Activated CD4-positive, alpha-beta T cell treated with anti-CD3 and anti-CD28 coated beads for 48 hours (primary cell): ENCODE measurements at places on chromosomes 5 and 9.

GRCh38 chr5:72815580-72816283 lies 729 bp upstream of the TNPO1 start:
- DNase-seq: no peak

DNA sequence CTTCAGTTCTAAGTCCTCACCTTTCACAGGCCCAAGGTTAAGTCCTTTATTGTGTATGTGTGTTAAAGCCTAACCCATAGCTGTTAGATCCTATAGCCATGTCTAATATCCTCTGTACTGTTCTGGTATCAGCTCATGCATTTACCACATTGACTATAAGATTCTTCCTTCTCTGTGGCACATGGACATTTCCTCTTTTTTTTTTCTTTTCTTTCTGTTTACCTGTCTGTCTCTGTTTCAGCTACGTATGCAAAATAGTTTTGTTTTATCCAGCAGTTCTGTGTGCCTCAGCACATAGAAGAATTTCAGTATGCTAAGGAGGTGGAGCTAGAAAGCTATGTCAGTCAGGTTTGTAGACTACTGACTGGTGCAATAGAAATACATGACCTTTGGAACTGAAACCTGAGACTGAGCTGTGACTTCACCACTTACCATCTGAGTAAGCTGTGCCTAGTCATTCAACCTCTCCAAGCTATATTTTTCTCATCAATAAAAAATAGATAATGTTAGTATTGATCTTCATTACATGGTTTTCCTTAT lies 155.6 kb upstream of the VLDLR start:
- DNase-seq: no peak

GRCh38 chr5:160693831-160694465 lies 158.1 kb downstream of the ATP10B start:
- DNase-seq: no peak

DNA sequence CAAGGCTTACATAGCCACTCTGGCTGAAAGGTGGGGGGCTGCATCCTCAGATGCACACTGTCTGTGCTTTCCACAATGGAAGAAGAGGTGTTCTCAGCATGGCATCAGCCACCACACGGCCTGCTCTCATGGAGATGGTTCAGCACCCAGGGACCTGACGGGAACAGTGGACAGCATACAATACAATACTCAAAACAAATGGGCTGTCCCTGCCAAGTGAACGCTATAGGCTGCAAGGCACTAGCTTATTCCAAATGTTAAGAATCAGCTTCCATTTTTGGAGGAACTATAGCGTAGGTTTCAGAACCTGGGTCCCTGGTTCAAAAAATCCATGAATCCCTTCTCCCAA lies 77.2 kb downstream of the ZNF608 start:
- no peak for DNase-seq

- no peak for DNase-seq
Measured at GRCh38 chr5:159680095-159680494, 236.2 kb upstream of the ADRA1B start.

GRCh38 chr5:143068712-143069111 lies 298.5 kb downstream of the ARHGAP26 start:
- DNase-seq: no peak

- DNase-seq: no peak
Measured at GRCh38 chr5:57505272-57506200, 22.9 kb upstream of the ACTBL2 start.

- DNase-seq: no peak
Measured at GRCh38 chr9:109423877-109424276, 74.2 kb downstream of the PTPN3 start.

DNA sequence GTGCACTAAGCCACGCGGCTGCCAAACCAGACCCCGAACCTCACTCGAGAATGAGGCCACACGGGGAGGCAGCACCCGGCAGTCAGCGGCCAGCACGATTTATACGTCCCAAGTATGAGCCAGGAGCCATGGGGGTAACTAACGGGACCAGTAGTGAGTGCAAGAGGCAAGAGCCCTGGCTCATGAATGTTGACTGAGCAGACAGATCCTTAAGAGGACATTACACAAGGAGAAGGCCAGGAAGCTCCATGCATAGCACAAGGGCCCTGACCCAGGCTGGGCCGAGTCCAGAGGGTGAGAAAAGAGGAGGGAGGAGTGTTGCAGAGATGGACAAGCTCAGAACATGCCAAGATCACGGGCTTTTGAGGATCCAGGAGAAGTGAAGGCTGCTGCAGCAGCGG lies 58.6 kb upstream of the PHYKPL start:
- no peak for DNase-seq

DNA sequence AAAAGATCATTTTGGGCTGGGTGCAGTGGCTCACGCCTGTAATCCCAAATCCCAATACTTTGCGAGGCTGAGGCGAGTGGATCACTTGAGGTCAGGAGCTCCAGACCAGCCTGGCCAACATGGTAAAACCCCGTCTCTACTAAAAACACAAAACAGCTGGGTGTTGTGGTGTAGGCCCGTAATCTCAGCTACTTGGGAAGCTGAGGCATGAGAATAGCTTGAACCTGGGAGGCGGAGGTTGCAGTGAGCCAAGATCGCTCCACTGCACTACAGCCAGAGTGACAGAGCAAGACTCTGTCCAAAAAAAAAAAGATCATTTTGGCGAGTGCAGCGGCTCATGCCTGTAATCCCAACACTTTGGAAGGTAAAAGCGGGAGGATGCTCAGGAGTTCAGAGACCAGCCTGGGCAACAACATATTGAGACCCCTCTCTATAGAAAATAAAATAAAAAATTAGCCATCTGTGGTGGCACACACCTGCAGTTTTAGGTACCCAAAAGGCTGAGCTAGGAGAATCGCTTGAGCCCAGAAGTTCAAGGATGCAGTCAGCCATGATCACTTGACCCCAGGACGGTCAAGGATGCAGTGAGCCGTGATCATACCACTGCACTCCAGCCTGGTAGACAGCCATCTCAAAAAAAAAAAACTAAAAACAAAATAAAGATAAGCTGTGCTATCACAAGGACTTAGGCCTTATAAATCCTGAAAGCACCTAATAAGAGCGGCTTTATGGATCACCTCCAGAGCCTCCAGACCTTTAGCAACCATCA lies 16.2 kb downstream of the PPP2CA start:
- no peak for DNase-seq

DNA sequence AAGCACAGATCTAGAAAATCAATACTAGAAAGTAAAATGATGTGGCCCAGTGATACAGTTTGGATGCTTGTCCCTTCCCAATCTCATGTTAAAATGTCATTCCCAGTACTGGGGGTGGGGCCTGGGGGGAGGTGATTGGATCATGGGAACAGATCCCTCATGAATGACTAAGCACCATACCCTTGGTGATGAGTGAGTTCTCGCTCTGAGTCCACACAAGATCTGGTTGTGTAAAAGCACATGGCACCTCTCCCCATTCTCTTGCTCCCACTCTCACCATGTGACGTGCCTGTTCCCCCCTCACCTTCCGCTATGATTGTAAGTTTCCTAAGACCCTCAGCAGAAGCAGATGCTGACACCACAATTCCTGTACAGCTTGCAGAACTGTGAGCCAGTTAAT lies 234.2 kb upstream of the CDH6 start:
- DNase-seq: no peak

GRCh38 chr5:139985733-139986132 lies 57.4 kb downstream of the NRG2 start:
- DNase-seq: no peak

GRCh38 chr5:106940301-106940846 lies 730.4 kb downstream of the EFNA5 start:
- no peak for DNase-seq

DNA sequence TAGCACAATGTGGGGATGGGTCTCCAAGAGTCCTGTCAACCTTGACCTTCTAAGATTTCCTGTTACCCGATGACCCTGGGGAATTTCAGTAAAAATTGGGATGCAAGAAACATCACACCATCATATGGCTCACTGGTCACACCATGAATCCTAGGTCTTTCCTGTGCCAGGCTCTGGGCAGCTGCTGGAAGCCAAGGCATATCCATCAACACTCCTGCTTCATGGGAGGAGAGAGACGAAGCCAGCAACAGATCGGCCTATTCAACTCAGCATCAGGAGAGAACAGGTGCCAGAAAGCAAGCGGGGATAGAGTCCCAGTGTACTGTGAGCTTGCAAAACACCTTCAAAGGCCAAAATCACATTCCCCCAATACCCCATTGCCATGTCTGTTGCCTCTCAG lies 6.5 kb upstream of the NEK6 start:
- no peak for DNase-seq

GRCh38 chr5:80653502-80653901 lies 950 bp upstream of the MSH3 start:
- no peak for DNase-seq

DNA sequence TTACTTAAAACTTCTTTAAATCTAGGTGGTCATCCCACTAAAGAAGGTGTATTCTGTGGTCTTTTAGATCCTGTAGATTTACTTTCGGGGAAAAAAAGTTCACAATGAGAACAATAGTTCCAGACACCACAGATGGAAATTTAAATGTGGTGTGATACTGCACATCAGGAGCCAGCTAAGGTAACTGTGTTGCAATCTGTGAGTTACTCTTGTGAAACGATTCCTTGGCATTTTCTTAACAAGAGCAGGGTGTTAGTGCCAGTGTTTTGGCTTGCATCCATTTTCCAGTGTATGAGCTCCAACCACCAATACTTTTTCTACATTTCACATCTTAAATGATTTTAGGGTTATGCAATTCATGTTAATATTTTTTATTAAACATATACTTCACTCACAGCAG lies 674.5 kb downstream of the CETN3 start:
- DNase-seq: no peak

DNA sequence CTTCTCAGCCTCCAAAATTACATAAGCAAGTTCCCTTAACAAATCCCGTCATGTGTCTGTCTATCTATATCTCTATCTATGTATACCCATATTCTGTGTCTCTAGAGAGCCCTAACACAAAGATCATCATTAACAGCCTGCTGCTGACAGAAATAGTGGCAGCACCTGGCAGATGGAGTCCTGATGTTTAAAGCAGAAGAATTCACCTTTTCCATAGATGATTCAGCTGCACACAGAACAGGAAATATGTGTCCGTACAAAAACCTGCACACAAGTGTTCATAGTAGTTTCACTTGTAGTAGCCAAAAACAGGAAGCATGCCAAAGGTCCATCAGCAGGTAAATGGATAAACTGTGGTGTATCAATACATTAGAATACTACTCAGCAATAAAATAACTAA lies 45.0 kb upstream of the ACO1 start:
- DNase-seq: no peak

- DNase-seq: no peak
Measured at GRCh38 chr9:117253261-117253660, 161.6 kb downstream of the ASTN2 start.

- DNase-seq: no peak
Measured at GRCh38 chr9:138120072-138120471, 242.5 kb downstream of the CACNA1B start.

- DNase-seq: no peak
Measured at GRCh38 chr9:136353757-136354488, 9.6 kb downstream of the DNLZ start.

DNA sequence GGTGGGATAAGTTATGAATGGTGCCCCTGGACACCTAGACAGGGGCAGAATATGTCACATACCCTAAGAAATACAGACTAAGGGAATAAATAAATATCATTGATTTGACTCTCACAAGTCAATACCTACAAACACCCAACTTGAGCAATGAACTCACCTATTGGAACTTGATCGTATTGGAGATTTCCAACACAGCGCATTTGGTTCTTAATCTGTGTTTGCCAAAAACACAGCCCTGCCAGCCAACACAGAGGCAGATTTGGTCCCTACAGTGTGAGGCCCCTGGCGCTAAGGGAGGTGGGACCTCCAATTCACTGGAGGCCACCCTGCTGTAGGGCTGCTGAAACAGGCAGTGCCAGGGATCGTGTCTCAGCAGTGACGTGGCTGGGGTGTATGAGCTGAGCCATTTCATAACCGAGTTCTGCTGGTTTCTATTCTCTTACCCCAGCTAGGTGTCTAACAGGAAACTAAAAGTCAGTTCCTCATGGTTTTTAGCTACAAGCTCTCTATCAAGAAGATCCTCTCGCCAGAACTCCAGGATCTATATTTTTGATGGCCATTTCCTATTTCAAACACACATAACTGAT lies 84.5 kb downstream of the SLC1A1 start:
- no peak for DNase-seq
